ENCODE measurements at places on chromosomes 4 and X.

- no peak for DNase-seq
Observed at GRCh38 chr4:152598454-152598853, 62.6 kb upstream of the FBXW7 start.

- DNase-seq, result no peak
Observed at GRCh38 chr4:16235209-16235608, 8.9 kb upstream of the TAPT1 start.

- no peak for DNase-seq
Observed at GRCh38 chr4:169042608-169043007, 32.6 kb upstream of the CBR4 start.

GRCh38 chr4:110586131-110586850, 36.6 kb downstream of the PITX2 start:
- no peak for DNase-seq

DNA sequence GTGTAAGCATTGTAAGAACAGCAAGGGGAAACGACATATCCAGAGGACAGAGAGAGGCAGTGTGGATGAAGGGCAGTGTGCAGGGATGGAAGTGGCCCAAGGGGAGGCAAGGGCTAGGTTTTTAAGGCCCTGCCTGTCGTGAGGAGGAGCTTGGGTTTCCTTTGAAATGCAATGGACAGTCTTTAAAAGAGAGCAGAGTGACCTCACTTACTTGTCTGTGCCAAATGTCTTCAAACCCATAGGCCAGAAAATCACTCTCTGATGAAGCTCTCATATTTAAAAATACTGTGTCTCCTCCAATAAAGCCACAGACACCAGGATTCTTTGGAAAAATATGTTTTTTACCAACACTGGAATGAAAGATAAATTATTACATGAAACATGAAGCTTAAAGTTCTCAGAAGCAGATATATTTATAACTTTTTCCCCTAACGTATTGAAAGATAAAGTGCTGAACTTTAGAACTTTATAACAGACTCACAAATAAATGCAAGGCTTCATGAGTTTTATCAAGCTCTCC, 19.2 kb upstream of the ATXN3L start:
- no peak for DNase-seq

DNA sequence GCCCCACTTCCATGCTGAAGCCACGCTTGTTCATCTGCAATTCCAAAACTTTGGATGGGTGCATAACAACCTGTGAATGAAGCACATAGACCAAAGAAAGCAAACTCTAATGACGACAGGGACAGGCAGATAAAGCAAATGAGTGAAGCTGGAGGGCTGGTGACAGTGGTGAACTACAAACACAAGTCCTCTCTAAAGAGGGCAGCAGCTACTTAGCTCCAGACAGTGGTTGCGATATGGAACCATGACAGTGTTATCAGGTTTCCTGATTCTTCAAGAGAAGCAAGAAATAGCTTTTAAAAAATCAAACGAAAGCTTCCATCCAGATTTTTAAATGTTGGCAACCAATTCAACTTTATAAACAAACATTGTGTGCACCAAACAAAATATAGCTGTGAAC, 23.8 kb downstream of the NOX1 start:
- DNase-seq, result no peak

GRCh38 chrX:18825375-18825774, 117.9 kb downstream of the PPEF1 start:
- no peak for DNase-seq

DNA sequence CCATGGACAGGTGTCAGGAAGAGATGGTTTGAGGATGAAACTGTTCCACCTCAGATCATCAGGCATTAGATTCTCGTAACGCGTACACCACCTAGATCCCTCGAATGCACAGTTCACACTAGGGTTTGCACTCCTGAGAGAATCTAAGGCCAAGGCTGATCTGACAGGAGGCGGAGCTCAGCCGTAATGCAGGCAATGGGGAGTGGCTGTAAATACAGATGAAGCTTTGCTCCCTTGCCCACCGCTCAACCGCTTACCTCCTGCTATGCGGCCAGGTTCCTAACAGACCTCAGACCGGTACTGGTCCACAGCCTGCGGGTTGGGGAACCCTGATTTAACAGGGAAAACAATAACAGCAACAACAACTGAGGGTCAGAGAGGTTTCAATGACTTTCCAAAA, 2.0 kb upstream of the TEC start:
- no peak for DNase-seq

GRCh38 chrX:20378233-20378920, 111.7 kb upstream of the RPS6KA3 start:
- DNase-seq, result no peak

DNA sequence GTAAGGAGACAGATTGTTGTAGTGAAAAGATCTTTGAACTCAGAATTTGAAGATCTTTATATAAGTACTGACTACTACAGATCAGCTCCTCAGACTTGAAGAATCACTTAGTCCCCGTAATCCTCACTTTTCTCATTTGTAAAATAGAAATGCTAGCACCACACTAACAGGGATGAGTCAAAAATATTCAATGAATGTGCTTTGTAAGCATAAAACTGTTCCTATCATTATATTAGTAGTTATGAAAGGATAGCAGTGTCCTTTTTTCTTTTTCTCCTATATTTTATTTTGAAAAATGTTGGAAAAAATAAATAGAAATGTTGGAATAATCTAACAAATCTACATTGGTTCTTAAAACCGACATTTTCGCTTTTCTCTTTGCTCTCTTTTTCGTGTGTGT, 25.4 kb downstream of the NFKB1 start:
- DNase-seq, result no peak

GRCh38 chr4:13816472-13816871, 188.9 kb upstream of the BOD1L1 start:
- DNase-seq, result no peak

DNA sequence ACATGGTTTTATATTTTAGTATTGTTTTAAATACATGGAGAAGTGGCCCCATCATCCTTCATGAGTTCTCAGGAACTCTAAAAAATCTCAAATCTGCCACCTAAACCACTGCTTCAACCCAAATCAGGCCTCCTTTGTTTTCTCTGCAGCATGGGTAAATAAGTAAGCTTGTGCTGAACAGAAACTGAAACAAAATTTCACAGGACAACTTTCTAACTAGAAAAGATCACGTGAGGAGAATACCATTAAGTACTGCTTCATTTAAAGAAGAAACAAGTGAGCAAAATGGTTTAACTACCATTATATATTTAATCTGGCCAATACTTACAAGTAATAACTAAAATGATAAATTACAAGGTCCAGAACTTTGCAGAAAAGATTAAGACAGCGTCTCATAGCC, 2.5 kb downstream of the ARAP2 start:
- DNase-seq, result no peak

- no peak for DNase-seq
Observed at GRCh38 chr4:127782025-127782274, 172 bp upstream of the HSPA4L start.

DNA sequence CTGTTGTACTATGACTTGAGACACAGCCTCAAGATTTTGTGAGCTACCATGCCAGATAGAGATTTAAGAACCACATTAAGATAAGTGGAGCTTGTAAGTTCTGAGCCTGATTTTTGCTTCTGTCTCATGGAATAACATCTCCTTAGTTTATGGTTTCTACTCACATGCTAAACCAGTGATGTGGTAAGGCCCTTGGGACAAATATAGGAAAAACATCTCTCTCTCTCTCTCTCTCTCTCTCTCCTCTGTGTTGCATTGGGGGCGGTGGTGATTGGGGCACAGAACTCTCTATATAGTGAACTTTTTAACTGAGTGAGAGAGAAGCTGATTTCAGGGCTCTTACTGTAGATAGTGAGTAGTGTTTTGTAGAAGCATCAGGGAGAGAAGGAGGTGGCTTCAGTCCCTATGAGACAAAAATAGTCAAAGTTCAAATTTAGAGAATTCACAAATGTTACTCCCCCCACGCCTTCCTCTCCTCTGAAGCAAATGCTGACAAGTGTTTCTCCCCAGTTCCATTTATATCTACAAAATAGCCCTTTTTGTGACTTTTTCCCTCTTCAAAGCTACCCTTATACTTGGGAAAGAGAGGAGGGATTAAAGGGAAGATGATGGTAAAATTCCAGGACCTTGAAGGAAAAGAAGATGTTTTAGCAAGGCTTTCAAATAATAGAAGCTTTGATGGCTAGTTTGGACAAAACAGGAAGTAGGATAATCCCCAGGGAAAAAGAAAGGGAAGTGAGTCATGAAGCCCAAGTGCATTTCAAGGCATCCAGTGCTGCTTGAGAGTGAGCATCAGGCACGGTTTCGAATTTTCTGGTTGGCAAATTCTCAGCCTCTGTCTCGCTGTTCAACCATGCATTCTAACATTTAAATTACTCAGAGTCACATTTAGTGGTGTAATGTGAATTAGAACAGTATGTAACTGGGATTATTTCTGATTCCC, 134.3 kb upstream of the AP1S2 start:
- no peak for DNase-seq

DNA sequence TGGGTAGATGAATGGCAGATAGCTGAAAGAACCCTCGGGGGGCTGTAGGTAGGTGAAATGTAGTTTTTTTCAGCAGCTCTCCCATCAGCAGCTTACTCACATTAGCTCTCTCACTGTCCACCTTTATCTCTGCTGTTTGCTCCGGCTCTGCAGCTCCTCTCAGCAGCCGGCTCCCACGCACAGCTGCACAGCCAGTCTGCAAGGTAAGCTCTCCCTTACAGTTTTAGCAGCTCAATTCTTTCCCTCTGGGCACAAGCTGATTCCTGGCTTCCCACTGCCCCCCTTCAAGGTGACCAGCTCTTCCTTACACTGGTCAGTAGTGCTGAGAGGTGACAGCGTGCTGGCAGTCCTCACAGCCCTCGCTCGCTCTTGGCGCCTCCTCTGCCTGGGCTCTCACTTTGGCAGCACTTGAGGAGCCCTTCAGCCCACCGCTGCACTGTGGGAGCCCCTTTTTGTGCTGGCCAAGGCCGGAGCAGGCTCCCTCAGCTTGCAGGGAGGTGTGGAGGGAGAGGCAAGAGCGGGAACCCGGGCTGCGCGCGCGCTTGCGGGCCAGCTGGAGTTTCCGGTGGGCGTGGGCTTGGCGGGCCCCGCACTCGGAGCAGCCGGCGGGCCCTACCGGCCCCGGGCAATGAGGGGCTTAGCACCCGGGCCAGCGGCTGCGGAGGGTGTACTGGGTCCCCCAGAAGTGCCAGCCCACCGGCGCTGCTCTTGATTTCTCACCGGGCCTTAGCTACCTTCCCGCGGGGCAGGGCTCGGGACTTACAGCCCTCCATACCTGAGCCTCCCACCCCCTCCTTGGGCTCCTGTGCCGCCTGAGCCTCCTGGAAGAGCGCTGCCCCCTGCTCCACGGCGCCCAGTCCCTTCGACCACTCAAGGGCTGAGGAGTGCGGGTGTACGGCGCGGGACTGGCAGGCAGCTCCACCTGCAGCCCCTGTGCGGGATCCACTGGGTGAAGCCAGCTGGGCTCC, 393.6 kb downstream of the CENPC start:
- DNase-seq, result no peak

DNA sequence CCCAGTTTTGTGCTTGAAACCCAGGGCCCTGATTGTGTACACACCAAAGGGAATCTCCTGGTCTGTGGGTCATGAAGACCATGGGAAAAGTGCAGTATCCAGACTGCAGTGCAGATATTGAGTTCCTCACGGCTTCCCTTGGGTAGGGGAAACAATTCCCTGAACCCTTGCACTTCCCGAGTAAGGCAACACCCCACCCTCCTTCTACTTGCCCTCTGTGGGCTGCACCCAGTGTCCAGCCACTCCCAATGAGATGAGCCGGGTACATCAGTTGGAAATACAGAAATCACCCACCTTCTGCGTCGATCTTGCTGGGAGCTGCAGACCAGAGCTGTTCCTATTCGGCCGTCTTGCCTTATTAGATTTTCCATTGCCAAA, 134.2 kb downstream of the FNIP2 start:
- no peak for DNase-seq

GRCh38 chr4:125313989-125314667, 627 bp upstream of the FAT4 start:
- no peak for DNase-seq

DNA sequence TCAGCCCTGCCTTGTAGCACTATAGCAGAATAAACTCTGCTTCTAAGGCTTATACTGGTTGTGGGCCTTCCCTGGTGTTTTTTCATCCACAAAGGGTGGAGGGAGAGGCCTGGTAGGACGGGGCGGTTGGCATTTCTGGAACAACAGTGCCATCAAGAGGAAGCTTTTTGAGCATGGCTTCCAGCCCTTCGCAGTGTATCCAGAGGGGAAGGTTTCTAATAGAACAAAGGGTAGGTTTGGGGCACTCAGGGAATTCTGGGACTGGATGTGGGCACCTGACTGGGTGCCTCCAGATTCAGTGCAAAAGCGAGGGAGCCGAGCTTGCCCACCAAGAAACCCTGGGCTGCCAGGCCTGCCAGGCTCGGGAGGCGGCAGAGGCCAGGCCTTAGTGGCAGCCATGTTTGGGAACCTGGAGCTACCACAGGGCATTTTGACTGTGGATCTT, 229.6 kb upstream of the AGTR2 start:
- DNase-seq, result no peak

GRCh38 chr4:100188829-100189228, 1.4 kb downstream of the DDIT4L start:
- no peak for DNase-seq

DNA sequence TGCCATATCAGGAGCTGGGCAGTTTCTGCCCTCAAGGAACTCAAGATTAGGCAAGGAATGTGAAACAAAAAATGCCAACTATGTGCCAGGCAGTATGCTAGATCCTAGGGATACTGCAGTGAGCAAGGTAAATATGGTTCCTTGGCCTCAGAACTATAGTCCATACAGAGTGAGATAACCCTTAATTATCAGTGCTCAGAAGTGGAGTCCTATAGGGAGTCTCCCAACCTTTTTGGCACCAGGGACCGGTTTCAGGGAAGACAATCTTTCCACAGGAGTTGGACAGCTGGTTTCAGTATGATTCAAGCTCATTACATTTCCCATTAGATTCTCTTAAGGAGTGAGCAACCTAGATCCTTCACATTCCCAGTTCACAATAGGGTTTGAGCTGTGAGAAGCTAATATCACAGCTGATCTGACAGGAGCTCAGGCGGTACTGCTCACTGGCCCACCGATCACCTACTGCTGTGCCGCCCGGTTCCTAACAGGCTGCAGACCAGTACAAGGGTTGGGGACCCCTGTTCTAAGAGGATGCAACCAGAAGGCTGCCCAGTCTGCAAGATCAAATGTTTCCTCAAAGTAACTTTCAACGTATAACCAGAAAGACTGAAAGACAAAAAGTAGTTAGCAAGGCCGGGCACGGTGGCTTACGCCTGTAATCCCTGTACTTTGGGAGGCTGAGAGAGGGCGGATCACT, 1.7 kb upstream of the SRP72 start:
- no peak for DNase-seq

DNA sequence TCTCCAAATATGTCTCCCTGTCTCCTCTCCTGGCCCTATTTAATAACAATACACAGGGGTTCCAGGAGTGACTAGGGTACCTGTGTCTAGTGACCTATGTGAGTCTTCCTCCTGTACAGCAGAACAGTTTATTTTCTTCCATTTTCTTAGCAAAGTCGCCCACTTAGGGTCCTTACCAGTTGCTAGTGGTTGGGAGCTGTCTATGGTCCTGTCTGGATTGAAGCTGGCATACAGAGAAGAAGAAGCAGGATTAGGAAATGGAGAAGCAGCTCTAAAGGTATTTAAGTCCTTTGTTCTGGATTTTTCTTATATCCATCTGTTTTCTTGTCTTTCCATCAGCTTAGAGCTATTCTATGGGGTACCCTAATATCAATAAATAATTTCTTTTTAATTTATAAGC, 587.1 kb upstream of the CPEB2 start:
- no peak for DNase-seq

GRCh38 chrX:71178908-71179307, 34.3 kb downstream of the NLGN3 start:
- DNase-seq, result no peak
